ENCODE measurements at places on chromosomes 5 and 9.

DNA sequence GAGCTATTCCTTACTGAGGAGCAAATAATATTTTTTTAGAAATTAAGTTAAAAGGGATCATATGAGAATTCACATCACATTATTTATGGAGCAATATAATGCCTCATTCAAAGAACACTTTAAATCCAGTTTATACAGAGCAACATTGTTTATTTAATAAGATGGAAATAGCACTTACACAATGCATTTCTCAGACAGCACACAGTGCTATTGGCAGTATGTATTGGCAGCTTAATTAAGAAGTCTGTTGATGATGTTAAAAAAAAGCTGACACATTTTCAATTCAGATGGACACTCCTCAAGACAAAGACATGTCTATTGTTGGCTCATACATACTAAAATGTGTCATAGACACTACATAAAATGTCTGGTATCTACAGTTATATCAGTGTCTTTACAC lies 171.3 kb downstream of the NR2F1-AS1 start:
- DNase-seq: no peak

DNA sequence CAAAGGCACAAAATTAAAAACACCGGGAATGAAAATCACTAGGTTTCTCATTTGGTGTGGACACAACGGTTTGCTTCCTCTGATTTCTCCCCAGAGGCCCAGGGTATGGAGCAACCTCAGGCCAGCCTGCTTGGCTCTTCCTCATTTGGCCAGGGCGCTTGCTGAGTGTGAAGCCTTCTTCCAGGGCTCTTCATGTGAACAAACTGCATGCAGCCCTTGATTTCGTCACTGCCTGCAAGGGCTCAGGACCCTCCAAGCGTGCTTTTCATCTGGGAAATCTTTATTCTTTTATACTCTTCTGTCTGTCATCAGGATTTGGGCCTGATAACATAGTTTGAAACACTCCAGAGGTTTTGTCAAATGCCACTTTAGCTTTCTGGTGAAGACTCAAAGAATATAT lies 122.6 kb upstream of the KLF4 start:
- DNase-seq: no peak

DNA sequence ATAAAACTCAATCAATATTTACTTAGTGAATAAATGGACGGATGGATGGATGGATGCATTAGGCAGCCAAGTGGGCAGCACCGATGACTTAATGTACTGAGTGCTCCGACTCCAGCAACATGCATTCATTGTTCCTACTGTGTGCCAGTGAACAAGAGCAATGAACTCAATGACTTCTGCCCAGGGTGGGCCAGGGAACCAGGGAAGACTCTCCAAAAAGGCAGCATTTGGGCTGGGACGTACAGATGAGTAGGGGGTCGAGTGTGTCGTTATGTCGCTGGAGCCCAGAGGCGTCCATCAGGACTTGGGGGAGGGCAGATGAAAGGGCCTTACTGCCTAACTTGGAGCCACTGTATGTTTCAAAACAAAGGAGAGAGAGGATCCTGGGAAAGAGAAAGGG lies 126.4 kb downstream of the KCNIP1 start:
- DNase-seq: no peak

- DNase-seq: no peak
Observed at GRCh38 chr5:150155258-150156026, at the start of gene PDGFRB. Gene PDGFRB (minus strand): TSS chr5:150155845. CDS start chr5:150137047, 18,798 bp downstream.

DNA sequence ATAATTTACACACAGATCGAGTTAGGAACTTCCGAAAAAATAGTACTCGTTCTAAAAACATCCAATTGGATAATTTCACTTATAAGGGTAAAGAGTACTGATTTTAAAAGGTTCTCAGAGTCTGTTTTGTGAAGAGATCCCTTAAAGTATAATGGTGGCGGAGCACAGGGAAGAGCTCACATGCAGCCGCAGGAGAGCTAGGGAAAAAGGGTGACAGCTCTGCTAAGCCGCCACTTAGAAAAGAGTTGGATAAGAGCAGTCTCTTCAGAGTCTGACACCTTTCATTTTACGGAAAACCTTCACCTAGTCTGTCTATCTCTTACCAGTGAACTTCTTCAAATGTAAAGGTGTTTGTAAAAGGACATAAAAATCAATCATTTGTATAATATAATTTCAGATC lies 149.9 kb downstream of the COMMD10 start:
- DNase-seq: no peak

GRCh38 chr9:114185570-114186490 lies 30.5 kb downstream of the COL27A1 start:
- DNase-seq: no peak

DNA sequence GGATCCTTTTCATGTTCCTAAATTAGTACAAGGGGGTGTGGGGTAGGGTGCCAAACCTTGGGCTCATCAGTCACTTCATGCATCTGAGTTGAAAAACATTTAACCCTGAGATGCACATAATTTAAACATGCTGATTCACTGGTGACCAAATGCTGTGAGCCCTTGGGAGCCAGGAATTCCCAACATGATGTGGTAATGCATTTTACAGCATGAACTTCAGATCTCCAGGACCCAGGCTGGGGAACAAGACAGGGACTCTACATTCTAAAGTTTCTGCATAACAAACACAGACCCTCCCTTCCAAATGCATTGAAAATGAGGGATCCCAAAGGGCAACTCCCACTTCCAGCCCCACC lies 322.2 kb downstream of the NDUFS4 start:
- DNase-seq: no peak

- DNase-seq: no peak
Observed at GRCh38 chr5:1065143-1065750, 46.6 kb downstream of the SLC12A7 start.

DNA sequence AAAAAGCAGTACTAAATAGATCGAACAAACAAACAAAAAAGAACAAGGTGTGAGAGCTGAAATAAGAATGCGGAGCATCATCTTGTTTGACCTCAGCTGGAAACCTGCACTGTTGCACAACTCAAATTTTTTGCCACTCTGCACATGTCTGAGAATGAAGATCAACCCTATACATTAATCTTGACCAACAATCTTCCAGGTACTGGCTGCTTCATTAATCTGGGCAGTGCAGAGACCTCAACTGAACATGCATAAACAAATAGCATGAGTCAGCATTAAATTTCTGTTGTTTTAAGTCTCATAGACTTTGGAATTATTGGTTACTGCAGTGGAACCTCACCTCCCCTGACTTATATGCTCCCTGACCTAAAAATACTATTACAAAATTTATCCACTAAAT lies 114.6 kb upstream of the FTMT start:
- no peak for DNase-seq

DNA sequence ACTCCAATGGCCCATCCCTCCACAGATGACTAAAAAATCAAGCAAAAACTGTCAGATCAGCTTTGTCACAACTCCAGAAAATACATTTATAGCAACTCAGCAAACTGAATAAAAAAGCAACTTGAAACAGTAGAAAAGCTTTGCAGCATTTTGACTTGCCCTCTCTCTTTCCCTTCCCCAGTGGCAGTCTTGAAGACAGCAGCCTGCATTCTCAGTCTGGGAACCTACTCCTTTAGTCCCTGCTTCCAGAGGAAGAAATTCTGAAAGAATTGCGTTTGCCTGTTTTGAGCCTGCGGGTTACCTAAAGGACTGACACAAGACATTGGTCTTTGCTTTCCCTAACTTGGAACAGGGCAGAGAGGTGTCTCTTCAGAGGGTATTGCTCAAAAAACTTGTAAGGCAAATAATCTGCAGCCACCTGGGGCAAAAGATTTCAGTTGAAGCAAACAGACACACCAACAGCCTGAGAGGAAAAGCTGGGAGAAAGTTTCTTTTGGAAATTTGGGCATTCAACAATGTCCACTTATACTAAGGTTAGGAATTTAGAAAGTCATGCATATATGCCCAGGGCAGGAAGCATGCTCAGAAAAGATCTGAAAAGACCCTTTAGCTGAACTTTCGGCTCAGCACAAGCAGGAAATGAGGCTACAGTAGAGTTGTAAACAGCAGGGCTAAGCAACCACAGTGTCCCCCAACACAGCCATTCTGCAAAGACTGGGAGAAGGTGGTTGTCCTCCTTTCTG lies 15.2 kb upstream of the SLC35D2 start:
- DNase-seq: no peak

- DNase-seq: no peak
Observed at GRCh38 chr5:14213813-14214585, 70.9 kb downstream of the TRIO start.

GRCh38 chr5:13212886-13213285 lies 731.6 kb downstream of the DNAH5 start:
- no peak for DNase-seq

- no peak for DNase-seq
Observed at GRCh38 chr5:73615085-73615484, 10.9 kb upstream of the ARHGEF28 start.

DNA sequence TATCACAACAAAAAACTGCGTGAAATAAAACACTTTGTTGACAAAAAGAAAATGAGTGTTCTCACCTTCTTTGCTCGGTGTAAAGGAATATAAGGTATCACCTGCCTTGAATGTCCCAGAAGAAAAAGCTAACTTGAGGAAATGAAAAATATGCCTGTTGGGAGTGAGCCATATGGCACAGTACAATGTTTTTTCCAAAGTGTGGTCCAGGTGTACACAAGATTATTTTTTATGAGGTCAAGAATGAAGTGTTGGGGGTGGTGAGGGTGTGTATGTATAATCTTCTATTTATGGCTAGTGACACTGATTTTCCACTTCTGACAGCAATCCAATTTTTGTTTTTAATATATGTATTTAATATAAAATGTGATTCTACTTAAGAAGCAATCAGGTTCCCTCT lies 134.4 kb downstream of the RFX3 start:
- no peak for DNase-seq

DNA sequence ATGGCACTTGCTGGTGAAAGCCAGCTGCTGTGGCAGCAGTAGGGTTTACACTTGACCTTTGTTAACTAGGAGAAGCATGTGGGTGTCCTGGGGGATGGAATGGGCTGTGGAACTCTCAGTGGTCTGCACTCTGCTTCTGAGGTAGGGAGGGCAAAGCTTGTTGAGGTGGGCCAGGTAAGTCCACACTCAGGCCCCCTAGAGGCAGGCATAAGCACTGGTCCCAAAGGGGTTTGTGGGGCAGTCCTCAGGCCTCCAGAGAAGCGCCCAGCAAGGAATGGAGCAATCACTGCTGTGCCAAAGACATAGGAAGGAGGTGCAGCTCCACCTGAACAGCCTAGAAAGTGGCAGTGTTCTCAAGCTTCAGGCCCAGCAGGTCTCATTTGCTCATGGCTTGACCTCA lies 34.7 kb downstream of the INSL4 start:
- DNase-seq: no peak

- no peak for DNase-seq
Observed at GRCh38 chr5:179196405-179197079, 136.4 kb downstream of the ZNF354C start.

DNA sequence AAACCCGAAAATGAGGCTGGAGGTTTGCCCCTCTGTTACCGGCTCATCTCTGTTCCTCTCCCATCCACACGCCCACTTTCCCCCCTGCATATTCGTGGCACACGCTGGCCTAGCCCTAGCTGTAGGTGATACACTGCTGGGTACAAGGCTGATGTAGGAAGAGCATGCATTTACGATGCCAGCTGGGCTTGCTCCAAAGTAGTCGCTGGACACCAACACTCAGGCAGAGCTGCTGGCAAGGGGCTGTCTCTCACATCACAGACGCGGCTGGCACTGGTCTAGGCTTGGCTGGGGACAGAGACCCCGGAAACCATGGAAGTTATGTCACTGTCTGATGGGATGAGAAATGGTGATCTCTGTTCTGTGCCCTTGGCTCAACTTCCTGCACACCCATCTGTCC lies 9.8 kb upstream of the PHYKPL start:
- DNase-seq: no peak

DNA sequence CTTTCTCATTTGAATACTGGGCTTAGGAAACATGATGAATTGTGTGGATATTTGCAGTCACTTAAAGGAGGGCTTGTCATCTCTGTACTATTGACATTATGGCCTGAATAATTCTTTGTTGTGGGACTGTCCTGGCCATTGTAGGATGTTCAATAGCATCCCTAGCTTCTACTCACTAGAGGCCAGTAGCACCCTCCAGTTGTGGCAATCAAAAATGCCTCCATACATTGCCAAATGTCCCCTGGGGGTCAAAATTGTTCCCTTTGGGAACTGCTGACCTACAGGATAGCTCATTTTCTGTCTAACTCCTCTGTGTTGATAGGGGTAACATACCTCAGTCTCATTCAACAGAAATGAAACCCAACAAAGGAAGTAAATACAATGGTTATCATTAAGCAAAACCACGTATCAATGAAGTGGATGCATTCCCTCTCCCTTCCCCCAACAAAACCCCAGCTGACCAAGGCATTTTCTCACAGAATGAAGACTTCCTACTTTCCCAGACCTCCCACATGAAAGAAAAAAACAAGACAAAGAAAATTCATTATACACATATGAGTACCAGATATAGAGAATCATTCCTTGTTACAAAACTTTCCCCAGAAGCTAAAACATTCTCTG lies 18.1 kb downstream of the FYB1 start:
- DNase-seq: no peak

DNA sequence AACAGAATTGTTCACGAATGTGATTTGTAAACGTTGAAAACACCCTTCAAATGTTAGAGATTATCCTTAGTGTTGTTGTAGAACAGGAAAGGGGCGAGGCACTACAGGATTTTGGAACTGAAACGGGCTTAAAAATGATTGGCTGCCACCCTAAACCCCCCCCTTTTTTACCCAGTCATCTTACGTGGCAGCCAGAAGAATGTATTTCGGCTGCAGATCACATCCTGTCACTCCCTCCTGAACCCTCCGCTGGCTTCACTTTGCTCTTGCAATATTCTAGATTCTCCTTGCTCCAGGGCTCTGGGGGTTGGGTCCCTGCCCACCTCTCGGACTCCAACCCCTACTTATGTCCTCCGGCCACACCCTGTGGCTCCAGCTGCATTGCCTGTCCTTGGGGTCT lies 13.9 kb upstream of the UNC5A start:
- DNase-seq: no peak

- no peak for DNase-seq
Observed at GRCh38 chr9:117823576-117823975, 119.4 kb downstream of the TLR4 start.

- DNase-seq: no peak
Observed at GRCh38 chr5:61768692-61769281, 436.7 kb downstream of the ZSWIM6 start.

DNA sequence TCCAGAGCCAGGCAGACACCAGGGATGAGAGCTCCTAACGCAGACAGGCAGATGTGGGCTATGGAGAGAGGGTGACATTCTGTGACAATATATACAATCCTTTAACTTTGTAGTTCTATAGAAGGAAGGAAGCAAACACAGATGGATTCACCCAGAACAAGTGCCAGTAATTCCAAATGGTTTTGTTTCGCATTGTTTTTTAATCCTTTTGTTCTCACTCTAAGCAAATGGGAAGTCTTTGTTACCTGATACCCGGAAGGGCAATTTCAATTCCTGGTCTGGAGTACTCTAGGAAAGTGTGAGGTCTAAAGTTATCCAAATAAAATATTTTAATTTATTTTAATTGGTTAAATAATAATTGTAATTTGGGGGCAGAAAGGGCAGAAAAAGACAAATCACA lies 2.5 kb downstream of the FRMD3 start:
- DNase-seq: no peak

GRCh38 chr5:169716287-169716686 lies 79.2 kb downstream of the DOCK2 start:
- DNase-seq: no peak

GRCh38 chr9:74847478-74848152 lies 40.1 kb downstream of the TRPM6 start:
- DNase-seq: no peak

GRCh38 chr5:83404182-83404716 lies 67.3 kb upstream of the VCAN start:
- DNase-seq: no peak

GRCh38 chr9:126461608-126462007 lies 135.0 kb downstream of the MVB12B start:
- no peak for DNase-seq
